CD4-positive, alpha-beta memory T cell (primary cell): ENCODE measurements at places on chromosomes 3 and 15.

- DNase-seq, result no peak
Observed at GRCh38 chr3:71791634-71792033, 6.7 kb upstream of the PROK2 start.

GRCh38 chr3:188948997-188949389 is 222.8 kb upstream of the TPRG1 start:
- no peak for DNase-seq

- no peak for DNase-seq
Observed at GRCh38 chr3:68103811-68104210, 449.4 kb upstream of the SUCLG2 start.

DNA sequence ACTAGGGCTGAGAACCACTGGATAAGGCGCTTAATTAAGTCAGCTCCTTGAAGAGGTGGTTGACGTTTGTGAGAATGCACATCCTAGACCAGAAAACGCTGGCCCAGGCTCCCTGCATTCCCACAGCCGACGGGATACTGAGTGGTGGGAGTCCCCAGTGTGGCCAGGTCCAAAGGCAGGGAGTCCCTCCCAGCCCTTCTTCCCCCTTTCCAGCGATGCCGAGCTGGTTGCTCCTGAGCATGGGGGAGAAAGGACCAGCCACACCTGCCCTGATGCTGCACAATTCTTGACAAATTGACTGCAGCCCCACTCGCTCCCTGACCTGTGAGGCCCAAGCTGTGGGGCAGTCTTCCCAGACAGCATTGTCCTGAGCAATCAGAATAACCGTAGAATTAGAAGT is 79.5 kb upstream of the PXYLP1 start:
- no peak for DNase-seq

- DNase-seq, result no peak
Observed at GRCh38 chr15:51887887-51888592, 58.6 kb downstream of the TMOD3 start.

- no peak for DNase-seq
Observed at GRCh38 chr3:88057630-88058305, 1.0 kb downstream of the CGGBP1 start.

GRCh38 chr3:117036259-117036799 is 326.8 kb downstream of the TUSC7 start:
- no peak for DNase-seq

DNA sequence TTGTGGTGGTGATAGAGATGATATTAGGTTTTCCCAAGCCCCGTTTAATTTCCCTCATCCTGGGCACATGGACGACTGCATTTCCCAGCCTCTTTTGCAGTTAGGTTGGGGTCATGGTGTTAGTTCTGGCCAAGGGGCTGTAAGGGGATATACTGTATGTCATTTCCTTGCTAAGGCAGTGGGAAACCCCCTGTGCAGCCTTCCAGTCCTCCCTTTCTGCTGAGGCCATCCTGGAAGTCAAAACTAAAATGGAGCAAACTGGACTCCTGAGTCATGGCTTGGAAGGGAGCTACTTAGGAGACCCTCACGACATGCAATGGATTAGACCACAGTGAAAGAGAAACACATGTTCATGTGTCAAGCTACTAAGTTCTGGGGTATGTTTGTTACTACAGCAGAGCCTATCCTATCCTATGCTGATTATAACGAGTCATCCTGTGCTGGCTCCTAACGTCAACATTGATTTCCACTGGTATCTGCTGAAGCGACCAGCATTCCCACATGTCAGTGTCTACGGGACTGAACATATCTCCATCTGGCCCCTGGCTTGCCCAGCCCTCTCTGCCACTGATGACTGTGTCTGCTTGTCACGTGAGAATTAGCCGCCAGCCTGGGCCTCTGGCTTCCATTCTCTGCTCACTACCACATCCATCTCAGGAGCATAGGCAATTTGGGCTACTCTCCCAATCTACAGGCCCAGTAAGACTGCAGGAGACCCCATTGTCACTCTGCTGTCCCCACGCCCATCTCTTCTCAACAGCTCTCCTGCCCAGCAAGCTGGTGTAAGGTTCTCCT is 85.6 kb upstream of the MEF2A start:
- DNase-seq, result no peak

- DNase-seq, result no peak
Observed at GRCh38 chr3:50155891-50156290, 767 bp downstream of the SEMA3F start.

DNA sequence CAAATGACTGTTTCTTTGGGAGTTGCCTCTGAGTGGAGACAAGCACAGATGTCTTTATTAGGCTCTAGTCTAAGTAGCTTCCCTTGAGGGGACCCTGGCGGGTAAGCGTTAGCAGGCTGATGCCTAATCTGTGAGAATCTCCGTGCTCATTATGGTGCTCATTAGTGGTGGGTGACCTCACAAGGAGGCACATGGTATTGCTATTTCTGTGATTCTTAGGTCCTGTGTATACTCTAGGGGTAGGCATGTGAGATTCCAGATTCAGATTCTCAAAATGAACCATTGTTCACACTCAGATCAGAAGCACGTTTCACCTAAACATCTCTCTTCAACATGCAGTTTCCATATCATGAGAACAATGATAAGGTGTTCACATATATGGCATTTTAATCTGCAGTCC is 809.7 kb downstream of the NR2F2 start:
- DNase-seq, result no peak

DNA sequence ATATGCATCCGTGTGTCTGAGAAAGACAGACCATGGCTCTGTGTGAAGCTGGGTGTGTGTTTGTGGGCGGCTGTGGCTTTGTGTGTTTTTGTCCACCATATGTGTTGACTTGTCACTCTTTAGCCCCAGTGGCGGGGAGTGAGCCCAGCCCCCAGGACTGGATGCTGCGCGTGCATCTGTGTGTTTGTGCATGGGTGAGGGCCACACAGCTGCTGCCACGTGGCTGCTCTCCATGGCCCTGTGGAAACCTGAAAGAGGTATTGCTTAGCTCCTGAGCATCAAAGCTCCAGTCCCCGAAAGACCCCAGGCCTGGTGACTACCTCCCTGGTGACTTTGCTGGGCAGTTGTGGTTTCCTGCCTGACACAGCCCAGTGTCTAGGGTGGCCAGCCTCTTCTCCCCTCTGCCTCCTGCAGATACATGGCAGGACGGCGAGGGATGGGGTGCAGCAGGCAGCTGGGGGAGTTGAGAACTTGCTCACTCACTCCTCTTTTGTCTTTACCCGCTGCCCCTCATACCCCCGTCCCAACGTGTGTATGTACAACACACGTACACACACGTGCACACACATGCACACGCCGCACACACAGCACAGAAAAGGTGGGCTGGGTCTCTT is 6.5 kb downstream of the EPHB3 start:
- no peak for DNase-seq

GRCh38 chr15:101326462-101327146 is 31.6 kb upstream of the SNRPA1 start:
- DNase-seq, result no peak

GRCh38 chr3:6467186-6467585 is 393.7 kb upstream of the GRM7 start:
- no peak for DNase-seq

DNA sequence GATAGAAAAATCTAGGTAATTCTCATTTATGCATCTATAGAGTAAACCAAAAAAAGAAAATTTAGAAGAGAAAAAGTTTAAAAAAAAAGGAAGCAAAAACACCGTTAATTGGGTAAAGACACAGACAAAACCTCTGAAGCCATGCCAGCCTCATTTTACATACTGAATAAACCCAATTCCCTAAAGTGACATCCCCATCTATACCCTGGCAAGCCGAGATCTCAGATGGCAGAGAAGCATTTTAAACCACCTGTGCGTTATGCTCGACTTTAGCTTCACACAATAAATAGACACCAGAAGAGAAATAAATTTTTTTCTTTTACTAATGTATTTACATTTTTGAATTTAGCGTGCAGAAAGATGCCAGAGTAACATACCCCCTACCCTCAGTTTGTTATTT is 382.1 kb downstream of the PLCL2 start:
- DNase-seq, result no peak

- DNase-seq, result no peak
Observed at GRCh38 chr15:68511073-68511991, 67.5 kb upstream of the CORO2B start.

GRCh38 chr3:71206305-71207165 is 377.0 kb downstream of the FOXP1 start:
- DNase-seq, result no peak

DNA sequence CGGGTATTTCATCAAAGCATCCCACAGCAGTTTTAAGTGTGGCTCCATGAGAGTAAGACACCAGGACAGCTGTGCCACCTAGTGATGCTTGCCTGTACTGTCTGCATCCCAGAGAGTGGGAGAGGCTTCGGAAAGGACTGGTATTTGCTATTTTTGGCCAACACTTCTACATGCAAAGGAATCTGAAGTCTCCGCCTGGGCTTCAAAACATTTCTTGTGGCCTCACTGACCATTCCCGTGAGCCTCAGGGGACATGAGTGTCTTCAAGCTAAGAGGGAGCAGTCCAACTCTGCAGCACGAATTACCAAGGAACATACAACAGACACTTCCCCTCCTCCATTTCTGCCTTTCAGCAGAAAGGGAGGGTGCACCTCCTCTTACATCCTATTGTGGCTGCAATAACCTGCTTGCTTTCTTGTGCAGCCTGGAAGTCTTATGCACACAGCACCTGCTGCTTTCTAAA is 177.5 kb downstream of the RORA start:
- no peak for DNase-seq

- DNase-seq, result no peak
Observed at GRCh38 chr3:151765685-151766084, 32.0 kb downstream of the AADACL2 start.

DNA sequence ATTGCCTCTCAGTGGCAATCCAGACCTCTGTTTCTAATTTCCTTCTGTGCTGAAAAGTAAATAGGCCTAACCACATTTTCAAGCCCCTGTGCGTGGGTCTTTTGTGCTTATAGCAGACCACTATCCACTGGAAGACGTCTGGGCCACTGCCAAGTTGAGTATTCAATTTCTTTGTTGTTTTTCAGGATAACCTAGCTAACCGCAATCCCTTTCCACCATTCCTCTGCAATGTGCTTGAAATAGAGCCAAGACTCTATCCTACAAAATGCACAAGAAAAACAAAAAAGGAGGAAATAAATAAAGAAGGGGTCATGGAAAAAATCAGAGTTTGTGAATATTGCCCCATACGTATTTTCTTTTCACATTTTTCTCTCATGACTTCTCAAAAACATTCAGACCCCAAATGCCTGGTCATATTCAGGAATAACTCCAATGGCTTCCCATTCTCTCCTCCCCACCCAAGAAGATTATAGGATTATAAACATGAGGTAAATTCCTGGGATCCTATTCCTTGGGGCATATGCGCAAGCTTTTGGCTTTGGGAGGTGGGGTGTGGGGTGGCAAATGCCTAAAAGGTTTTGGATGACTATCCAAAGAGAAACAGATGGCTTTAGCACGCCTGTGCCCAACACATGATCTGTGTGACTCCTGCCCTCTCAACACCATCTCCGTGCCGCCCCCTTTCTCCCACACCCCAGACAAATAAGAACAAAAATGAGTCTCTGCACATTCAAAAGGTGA is 217.9 kb upstream of the THBS1 start:
- no peak for DNase-seq

- DNase-seq, result no peak
Observed at GRCh38 chr3:126113733-126114442, 30.0 kb upstream of the SLC41A3 start.

GRCh38 chr3:141385406-141386125 is 17.3 kb downstream of the ZBTB38 start:
- DNase-seq, result no peak

DNA sequence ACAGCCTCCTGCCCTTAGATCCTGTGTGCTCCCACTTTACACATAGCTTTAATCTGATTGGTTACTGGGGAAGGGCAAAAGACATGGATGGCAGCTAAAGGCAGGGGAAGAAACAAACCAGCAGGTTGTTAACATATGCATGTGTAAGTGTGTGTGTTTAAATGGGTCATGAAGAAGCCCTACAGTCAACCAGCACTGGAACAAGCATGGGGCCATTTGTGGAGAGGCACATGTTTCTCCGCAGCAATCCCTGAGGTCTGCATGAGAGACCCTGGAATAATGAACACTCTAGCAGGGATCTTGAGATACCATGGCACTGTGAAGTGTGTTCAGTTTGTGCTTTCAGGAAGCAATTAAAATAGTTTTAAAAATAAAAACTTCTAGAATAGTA is 6.0 kb downstream of the KLF13 start:
- DNase-seq, result no peak

DNA sequence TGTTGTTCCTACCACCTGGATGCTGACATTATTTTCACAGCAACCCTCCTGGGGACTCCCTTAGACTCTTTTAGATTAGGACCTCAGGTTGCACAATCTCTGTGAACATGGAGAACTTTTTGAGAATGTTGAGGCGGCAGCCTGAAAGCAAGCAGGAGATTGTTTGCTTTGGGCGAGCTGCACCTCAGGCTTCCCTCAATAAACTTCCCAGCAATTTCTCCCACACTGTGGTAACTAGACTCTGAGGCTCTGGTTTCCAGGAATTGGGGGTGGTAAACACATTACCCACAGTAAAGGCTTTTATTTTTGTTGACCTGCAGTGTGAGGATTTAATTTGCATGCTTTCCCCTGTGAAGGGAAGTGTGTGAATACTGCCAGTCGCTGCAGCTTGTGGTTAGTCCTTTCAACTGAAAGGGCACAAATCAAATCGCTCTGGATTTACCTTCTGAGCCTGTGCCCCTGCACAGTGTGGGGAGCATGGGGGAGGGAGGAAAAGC is 35.2 kb upstream of the SIAH2 start:
- no peak for DNase-seq

DNA sequence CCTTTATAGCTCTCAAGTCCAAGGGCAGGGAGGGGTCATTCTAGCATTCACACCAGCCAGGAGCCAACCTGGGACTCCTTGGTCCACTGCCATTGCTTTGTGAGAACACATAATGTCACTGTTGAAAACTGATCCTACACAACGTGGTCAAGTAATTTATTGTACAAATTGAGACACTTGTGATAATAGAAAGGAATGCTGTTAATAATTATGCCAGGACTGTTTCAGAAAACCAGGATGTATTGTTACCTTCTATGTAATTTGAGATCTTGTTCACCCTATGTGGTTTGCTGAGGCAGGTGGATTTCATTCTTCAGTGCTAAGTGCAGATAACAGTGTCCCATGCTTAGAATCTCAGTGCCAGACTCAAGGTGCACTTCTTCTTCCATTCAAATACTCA is 33.3 kb downstream of the TMCO5A start:
- no peak for DNase-seq

GRCh38 chr3:112818289-112818688 is 28.4 kb downstream of the CD200R1L start:
- no peak for DNase-seq

DNA sequence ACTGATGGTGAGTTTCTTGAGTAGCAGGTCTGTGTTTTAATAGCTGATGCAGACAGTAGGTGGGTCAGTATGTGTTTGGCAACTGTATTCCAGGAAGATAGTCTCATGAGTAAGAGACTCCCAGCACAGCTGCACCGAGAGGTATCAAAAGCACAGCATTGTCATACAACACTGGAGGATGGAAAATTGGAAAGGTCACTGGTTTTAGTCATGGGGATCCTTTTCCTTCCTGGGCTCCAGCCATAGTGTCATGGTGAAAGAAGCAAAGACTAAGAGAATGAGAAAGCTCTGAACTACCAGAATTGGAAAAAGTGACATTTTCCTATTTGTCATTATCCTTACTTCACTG is 61.5 kb downstream of the P3H2 start:
- DNase-seq, result no peak
